ENCODE measurements at places on chromosomes 3 and 15.

DNA sequence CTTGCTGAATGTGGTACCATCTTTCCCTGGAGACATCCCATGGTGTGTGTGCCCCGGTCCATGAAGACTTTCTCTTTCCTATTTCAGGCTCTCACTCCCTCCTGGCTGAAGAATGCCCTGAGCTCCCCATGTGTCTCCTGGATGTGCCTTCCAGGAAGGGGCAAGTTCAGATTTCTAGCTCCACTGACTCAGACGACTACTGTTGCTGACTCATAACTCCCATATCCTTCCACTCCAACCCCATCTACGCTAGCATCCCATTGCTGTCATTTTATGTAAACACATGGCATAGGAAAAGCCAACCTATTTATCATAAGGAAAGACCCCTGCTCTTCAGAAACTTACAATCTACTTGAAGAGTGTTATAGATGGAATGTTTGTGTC, 95.0 kb downstream of the ADCY5 start:
- no peak for DNase-seq

DNA sequence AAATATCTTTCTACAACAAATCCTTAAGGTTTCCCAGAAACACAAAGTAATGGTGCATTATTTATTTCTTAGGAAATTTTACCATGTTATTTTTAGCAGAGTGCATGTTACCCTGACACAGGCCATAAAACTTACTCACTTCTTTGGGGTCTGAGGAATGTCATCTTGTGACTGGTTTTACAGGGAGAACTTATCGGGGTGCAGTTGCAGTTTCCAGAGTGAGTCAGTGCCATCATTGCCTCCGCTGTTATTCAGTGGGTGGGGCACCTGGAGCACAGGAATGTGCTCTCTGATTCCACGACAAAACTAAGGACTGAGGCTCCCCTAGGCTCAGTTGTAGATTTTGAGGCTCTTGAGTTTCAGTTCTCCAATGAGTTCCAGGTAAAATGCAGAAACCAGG, 11.1 kb upstream of the GREM1 start:
- DNase-seq = no peak

DNA sequence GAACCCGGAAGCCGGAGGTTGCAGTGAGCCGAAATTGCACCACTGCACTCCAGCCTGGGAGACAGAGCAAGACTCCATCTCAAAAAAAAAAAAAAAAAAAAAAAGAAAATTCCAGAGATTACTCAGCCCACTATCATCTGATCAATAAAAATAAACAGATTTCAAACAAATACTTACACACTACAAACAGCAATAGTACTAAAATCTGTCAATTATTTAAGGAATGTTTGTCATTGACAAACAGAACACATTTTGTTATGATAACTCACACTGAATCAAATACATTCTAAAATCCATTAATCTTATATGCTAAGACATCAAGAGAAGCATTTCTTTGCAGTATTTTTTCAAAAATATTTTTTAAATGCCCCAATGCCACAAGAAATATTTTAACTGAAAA, 7.6 kb downstream of the MYO9A start:
- no peak for DNase-seq

DNA sequence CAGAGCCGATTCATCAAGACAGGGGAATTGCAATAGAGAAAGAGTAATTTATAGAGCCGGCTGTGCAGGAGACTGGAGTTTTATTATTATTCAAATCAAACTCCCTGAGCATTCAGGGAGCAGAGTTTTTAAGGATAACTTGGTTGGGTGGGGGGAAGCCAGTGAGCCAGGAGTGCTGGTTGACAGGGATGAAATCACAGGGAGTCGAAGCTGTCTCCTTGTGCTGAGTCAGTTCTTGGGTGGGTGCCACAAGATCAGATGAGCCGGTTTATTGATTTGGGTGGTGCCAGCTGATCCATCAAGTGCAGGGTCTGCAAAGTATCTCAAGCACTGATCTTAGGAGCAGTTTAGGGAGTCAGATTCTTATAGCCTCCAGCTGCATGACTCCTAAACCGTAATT, 95.4 kb upstream of the CCDC80 start:
- DNase-seq = no peak

DNA sequence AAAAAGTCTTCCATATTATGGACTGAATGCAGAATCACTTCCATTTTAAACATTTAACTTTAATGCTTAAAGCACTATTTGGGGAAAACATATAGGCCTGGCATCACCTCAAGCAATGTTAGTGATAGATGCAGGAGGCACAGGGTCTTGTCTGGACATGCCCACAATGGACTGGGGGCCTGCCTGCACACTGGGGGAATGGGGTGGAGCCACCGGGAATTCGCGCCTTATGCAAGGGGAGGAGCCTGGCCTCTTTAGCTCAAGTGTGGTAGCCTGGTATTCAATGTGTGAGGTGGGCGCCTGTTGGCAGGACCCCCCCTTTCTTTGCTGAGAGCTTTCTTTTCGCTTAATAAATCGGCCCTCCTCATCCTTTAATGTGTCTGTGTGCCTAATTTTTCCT, 29.9 kb downstream of the ACKR4 start:
- DNase-seq = no peak

GRCh38 chr15:35764661-35765519, 218.9 kb upstream of the DPH6 start:
- DNase-seq = no peak

GRCh38 chr3:38643592-38643991, 5.9 kb downstream of the SCN5A start:
- DNase-seq = no peak

GRCh38 chr3:194682189-194682693, 3.4 kb upstream of the FAM43A start:
- no peak for DNase-seq

DNA sequence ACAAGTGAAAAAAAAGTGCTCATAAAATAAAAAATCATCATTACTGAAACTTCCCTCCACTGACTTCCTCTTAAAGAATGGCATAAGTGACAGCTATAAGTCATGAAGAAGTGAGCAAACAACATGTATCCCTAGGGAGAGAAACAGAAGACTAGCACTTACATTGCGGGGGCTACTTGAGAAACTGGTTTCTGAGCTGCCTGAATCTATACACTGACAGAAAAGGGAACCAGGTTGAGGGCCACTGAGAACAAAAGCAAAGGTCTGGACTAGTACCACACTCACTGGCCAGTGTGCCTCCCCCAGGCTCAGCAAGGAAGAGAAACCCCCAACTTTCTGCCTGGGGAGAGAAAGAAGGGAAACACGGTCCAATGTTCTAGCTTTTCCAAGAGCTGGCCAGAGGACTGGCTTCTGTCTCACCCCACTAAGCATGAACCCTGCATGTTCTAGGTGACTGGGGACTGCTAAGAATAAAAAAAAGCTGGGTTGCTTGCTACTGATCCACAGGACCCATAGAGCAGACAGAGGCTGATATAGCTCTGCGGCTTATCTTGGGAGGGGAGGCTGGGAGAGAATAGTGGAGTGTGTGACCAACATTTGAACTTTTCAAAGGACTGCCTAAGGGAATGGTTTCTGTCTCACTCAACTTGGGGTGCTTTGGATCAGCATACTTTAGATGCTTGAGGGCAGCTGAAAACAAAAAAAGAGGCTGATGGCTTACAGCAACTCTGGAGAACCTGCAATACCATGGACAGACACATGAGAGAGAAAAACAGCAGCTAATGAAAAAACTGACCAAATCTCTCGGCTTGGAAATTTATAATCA, 8.1 kb downstream of the RAD18 start:
- no peak for DNase-seq

GRCh38 chr15:56227306-56227705, 16.4 kb downstream of the RFX7 start:
- no peak for DNase-seq

DNA sequence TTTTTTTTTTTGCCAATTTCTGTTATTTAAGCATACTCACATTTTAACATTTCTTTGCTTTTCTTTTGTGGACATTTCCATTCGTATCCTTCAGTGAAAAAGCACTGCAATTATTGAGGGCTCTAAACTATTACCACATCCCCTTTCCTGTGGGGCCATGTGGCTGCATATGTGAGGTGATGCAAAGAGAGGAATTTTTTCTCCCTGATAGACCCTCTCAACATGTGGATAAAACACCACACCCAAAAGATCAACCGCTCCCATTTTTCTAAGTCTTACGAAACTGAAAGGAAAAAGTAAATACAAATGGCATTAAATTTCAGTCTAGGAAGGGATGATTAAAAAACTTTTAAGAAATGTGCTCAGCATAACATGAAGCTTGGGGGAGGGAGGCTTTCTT, 68.8 kb downstream of the DNAJC13 start:
- no peak for DNase-seq

- DNase-seq = no peak
These were observed 75.3 kb upstream of the RPL35A start for GRCh38 chr3:197874653-197875052.

Measured in stimulated activated CD4-positive, alpha-beta T cell treated with anti-CD3 and anti-CD28 coated beads, Interleukin-2, amount 100 ng/mL, for 48 hours (primary cell).